Activated CD4-positive, alpha-beta T cell treated with anti-CD3 and anti-CD28 coated beads for 1 hour (primary cell): ENCODE measurements at places on chromosomes 16 and 17.
A peak's percentile ranks its signal among the peaks of the same experiment; 100 is the strongest.

DNA sequence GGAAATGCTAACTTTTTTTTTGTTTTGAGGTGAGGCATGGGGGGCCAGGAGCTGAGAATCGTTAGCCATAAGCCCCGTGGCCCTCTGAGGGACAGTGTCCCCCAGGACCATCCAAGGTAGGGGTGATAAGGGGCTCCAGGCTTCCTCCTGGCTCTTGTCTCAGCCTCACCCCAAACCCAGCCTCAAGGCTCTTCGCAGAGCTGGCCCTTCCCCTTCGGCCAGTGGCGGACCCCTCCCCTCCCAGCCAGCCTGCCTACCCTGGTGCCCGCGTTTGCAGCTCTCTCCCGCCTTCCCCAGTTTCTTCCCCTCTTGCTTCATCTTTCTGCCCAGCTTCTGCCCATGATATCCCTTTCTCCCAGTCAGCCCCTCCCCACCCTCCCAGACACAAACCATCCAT, 22.7 kb upstream of the ATP2A3 start:
- no peak for DNase-seq

- no peak for DNase-seq
Measured at GRCh38 chr17:42928714-42929496, 28.3 kb downstream of the G6PC1 start.

DNA sequence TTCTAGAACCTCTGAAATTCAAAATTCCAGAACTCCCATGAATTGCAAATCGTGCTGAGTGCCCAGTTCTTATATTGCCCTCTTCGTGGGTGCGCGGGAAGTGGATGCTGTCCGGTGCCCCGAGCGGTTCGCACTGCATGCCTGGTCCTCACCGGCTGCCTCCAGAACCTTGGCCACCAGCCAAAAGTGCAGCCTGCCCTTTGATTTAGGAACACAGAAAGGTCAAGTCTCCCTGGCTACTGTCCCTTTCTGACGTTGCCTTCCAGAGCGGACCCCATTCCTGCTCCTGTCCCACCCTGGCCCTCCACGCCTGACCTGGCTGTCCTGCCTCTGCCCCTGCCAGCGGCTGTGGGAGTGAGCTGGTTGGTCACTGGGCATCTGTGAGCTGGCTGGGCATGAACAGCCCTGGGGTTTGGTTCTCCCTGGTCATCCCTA, 9.7 kb downstream of the NEUROD2 start:
- no peak for DNase-seq

DNA sequence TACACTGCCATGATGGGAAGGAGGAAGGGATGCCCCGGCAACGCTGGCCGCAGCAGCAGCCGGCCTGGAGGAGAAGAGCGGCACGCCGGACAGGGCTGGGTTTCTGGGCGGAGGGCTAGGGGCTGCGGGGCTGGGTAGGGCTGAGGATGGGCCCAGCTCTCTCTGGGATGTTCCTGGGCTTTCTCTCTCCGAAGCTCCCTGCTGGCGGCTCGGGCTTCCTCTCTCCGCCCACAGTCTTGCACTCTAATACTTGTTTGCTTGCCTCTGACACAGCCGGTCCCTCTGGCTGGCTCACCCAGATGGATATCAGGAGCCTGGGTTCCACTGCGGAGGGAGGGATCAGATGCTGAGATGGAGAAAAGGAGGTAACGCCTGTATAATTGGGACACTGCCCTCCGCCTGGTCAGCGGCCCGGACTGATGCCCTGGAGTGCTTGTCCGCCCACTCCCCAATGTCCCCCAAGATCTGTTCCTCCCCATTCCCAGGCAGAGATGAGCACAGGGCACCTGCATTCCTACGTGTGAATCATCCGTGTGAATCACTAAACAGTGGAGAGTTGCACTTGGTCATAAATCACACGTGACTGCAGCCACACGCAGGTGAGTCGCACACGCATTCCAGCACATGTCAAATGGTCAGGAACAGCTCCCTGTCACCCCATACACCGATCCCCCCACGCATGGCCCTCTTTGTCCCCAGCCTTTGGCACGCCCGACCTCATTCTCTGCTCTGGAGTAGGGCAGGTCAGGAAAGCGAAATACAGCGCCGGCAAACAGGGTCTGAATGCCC, at the start of gene ALOXE3:
Gene ALOXE3 (minus strand): TSS at position 535 of the 789 bp plus-strand sequence. CDS start 524 bp downstream, at position 11.
- no peak for DNase-seq

DNA sequence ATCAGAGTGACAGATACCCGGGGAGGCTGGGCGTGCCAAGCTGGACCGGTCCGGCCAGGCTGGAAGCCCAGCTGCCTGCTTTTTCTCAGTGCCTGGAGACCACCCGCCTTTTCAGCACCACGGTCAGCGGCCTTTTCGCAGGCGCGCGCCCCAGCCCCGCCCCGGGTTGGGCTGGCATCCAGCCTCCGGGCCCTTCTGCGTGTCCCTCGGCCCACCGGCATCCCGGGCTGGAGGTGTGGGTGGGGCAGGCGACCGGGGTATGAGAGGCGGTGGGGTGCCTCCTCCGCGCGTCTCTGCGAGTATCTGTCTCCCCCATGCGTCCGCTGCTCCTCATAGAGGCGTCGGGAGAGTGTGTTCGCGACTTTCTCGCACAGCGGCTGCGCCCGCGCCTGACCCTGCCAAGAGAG, 102.5 kb downstream of the MRM1 start:
- peak; percentile 14 for DNase-seq

DNA sequence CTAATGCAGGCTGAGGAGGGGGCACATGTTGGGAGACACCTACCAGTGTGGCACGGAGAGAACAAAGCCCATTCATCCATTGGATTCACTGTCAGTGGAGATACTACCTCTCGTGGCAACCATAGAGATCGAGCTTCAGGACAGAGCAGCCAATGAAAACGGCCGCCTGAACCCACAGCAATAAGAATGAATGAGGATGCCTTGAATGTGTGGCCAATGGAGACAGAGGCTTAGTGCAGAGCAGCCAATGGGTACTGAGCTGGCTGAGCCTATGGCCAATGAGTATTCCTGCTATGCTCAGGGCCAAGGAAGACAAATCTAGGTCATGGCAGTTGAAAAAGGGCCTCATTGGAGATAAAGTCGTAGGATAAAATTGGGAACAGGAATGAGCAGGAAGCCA, 10.9 kb downstream of the ARHGEF15 start:
- no peak for DNase-seq

GRCh38 chr16:89094252-89094879, 714 bp downstream of the ACSF3 start:
- DNase-seq = no peak

DNA sequence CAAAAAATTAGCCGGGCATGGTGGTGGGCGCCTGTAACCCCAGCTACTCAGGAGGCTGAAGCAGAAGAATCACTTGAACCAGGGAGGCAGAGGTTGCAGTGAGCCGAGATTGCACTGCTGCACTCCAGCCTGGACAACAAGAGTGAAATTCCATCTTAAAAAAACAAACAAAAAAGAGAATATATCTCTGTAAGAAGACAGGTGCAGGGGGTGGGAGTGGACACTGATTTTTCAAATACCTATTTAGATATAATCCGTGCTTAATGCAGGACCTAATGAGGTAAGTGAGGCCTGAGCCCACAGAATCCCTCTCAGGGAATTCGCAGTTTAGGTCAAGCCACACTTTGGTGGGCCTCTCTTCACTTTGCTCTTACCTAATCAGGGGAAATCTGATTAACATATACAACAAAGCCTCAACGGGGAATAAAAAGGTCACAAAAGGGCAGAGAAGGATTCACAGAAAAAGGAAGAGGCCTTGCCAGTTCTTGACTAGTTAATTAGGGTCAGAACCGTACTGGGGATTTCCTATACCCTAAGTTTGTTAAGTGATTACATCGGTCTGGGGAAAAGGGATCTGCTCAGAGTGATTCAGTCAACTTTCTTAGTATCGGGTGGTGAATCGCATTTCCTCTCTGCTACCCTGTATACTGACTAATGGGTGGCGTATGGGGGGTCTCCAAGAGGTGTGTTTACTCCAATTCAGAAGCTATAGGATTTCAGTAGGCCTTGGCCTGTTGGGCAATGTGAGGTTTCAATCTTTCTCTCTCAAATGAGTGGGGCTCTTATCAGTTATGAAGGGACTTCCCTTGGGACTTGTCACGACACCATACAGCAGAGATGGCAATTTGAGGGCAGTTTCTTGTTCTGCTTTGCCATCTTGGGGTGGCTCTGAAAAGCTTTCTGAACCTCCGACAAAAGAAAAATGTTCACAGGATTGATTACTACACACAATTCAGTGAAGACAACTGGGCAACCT, 1.9 kb upstream of the NFAT5 start:
- DNase-seq = peak; percentile 23

DNA sequence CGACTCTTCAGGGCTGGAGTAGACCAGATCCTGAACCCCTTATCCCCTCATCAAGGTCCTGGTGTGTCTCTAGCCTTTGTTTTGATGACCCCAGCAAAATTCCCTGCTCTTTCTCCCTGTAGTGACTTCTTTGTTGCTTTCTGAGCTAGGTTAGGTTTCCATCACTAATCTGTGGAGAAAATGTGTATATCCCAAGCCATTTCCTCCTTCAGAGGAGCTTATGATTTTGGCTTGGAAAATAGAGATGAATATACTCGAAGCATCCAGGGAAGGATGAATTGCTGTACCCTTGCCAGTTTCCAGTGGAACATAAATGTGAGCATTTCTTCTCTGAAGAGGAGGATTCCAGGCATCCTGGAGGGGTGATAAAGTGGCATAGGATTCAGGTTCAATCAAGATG, 55.8 kb downstream of the KSR1 start:
- no peak for DNase-seq

- no peak for DNase-seq
Measured at GRCh38 chr16:66372078-66372897, 5.8 kb downstream of the CDH5 start.

DNA sequence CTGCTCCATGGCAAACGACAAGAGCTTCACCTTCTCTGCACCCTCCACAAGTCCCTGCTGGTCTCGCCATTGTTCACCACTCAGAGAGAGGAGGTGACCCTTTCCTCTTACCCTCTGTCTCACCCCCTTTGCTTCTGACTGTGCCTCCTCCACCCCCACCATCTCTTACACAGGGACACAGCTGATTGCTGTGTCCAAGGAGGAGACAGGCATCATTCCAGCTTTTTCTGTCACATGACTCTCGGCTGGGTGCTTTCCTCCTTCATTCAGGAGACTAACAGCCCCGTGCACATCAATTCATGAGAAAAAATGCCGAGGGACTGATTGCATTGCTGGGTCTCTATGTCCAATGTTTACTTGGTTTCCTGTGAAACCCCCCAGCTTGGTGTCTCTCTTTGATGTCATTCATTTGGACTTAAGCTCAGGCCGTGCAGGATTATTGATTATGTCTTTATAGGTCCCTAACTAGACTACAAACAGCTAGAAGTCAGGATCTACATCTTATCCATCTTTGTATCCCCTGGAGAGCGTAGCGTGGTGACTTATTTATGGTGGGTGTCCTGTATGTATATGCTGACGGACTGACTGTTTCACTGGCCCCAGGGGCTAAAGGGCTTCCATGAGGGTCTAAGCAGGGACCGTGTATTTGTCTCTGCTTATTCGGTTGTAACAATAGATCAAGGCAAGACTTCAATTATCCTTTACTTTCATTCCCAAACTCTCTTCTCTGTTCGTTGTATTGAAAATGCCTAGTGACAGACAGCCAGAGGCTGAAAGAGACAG, 82.2 kb upstream of the CDH13 start:
- DNase-seq = no peak

- no peak for DNase-seq
Measured at GRCh38 chr16:15785386-15786059, 71.3 kb downstream of the MYH11 start.

- no peak for DNase-seq
Measured at GRCh38 chr17:61662741-61663140, 71.7 kb upstream of the NACA2 start.

DNA sequence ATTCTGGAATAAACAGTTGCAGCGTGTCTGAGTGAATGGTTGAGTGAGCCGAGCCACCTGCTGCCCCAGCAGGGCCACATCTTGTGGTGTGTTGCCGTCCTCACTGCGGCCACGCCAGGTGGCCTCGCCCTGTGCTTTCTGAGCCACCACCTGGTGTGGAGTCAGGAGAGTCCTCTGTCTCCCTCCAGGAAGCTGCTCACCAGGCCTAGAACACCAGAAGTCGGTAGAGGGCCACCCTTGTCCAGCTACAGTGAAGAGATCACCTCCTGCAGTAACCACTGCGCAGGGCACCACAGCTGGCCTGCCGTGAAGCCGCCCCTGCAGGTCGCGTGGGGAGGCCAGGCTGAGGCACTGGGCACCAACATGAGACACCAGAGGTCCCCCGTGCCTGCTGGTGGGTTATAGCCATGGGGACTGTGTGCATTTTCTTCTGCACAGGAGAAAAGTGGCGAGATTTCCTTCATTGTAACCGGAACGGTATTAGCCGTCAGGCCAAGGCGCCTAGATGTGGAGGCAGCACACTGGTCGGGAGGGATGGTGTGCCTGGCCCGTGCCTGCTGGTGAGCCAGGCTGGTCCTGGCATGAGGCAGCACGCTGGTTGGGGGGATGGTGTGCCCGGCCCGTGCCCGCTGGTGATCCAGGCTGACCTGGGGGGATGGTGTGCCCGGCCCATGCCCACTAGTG, 28.9 kb upstream of the FOXK2 start:
- no peak for DNase-seq

GRCh38 chr17:82457929-82458178, 687 bp upstream of the NARF start:
- no peak for DNase-seq

DNA sequence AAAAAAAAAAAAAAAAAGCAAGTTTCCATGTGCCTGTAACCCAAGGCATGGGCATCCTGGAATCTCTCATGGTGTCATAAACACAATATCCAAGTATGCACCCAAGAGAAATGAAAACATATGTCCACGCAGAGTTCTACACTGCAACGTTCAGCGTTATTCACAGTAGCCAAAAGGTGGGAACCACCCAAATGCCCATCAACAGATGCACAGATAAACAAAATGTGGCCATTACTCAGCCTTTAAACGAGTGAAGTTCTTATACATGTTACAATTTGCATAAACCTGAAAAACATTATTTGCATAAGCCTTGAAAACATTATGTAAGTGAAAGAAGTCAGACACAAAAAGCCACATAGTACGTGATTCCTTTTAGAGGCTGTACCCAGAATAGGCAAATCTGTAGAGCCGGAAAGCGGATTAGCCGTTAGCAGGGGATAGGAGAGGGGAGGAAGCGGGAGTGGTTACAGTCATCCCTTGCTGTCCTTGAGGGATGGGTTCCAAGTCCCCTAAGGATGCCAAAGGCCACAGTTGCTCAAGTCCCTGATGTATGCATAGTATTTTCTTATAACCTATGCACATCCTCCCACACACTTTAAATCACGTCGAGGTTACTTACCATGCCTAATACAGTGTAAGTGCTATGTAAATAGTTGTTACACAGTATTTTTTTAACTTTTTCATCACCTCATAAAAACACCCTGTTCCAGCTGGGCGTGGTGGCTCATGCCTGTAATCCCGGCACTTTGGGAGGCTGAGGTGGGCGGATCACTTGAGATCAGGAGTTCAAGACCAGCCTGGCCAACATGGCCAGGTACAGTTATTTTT, 47.3 kb upstream of the DNAH17 start:
- DNase-seq = no peak

DNA sequence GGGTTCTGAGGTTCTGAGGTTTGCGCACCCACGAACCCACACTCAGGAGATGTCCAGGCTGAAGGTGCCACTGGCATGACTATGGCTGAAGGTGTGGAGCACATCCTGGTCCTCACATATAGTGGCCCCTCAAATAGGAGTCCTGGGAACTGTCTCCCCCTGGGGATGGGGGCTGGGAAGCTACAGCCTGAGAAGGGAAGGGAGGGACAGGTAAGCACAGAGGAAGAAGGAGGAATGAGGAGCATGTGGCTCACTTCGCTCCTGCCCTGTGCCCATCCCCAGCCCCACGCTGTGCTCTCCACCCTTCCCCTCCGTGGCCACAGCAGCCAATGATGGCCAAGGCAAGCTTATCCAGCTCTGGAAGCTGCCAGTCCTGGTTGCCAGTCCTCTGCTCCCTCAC, 123.9 kb upstream of the LHX1 start:
- DNase-seq = no peak
